Stimulated activated CD8-positive, alpha-beta memory T cell treated with anti-CD3 and anti-CD28 coated beads, Interleukin-12 subunit alpha, Interleukin-12 subunit beta, amount 100 ng/mL, for 4 hours (primary cell): ENCODE measurements at places on chromosomes 1 and 21.

DNA sequence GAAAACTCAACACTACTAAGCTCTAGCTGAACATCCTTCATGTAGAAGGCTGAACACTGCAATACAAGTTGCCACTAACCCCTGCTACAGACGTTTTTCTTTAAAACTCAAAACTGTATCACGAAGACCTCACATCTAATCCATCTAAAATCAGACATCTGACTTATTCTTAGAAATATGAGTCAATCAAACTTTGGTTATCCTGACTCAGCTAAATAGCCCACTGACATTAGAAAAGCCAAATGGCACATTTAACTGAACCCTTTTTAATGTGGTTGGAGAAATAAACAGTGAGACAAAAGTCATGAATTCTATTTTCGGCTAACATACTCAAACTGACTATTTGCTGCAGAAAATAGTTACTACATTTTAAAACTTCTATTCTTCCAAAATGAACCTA, 35.6 kb downstream of the WLS start:
- no peak for DNase-seq

GRCh38 chr1:15876357-15877055, 29.0 kb downstream of the SPEN start:
- no peak for DNase-seq

DNA sequence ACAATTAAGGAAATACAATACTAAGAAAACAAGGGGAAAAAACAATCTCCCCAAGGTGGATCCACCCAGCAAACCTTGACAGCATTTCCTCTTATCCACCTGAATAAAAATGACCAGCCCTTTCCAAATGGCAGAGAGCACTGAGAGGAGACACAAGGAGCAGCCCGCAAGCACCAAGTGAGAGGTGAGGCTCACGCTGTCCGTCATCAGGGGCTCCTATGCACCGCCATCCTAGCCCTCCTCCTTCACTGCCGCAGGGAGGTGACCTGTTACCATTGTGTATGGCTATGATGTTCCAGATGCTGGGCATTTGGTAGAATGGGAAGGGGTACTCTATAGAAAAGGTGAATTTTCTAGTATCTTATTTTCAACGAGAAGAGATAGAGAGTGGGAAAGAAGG, 31.2 kb upstream of the IL20 start:
- no peak for DNase-seq

GRCh38 chr21:33434770-33435360, 31.7 kb downstream of the IFNGR2 start:
- no peak for DNase-seq

GRCh38 chr1:241551759-241552638, 19.8 kb downstream of the KMO start:
- DNase-seq: peak; percentile 1

DNA sequence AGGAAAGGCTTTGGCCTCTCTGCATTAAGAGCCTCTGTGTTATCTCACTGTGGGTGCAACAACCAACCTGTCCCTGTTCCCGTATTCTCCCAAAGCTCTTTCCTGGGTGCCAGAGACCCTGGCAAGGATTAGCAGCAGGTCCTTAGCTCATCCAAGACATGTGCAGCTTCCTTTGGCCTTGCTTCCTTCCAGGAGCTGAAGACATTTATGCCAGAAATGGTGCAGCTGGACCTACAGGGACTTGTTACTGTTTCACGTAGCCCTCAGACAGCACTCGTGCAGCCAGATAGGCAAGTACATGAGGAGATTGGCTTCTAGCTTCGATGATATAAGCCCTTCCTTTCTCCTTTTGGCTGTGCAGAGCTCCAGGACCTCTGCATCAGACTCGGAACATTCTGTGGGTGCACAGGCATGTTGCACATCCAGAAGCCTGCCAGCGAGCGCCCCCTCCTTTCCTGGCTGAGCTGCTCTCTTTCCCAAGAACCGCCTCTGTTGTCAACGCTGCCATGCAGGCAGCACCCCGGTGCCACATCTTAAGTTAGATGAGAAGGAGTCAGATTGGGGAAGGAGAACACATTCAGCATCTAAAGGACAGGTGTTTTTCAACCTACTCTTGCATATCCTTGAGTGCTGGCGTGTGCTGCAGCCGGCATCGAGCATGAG, 284.5 kb upstream of the PLXNA2 start:
- no peak for DNase-seq

- no peak for DNase-seq
These were observed 11.0 kb downstream of the CAMK2N1 start for GRCh38 chr1:20474996-20475395.

DNA sequence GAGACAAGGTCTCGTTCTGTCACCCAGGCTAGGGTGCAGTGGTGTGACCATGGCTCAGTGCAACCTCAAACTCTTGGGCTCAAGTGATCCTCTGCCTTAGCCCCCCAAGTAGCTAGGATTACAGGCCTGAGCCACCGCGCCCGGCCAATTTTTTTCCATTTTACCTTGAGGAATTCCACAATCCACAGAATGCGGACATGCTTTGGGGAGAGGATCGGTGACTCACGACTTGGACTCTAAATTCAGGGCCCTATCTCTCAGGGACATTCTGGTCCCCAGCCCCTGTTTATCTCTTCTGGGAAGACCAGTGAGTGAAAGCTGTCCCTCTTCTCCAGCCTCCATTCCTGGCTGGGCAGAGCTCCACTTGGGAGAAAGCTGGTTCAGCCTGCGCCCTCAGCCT, 5.2 kb downstream of the PADI1 start:
- DNase-seq: no peak

DNA sequence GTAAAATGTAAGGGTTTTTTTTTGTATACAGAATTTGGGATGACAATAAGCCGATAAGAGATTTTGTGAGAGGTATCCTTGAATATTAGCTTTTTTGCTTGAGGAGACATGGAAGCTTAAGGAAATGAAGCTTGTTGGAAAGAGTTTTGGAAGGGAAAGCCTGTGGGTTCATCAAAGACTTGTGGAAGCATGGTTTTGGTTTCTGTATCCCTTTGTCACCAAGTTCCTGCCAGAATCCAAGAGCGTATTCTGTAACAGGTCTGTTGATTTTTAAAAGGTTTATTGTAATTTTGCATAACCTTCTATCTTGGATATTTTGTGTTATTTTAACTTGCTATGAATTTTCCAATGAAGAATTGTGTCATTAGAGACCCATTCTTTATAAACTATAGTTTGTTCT, 38.1 kb downstream of the TMED5 start:
- no peak for DNase-seq

- no peak for DNase-seq
These were observed 32.9 kb downstream of the RASAL2 start for GRCh38 chr1:178126741-178127185.

- no peak for DNase-seq
These were observed 361 bp downstream of the INSRR start for GRCh38 chr1:156858555-156858956.

- DNase-seq: no peak
These were observed 665.5 kb downstream of the PTPRU start for GRCh38 chr1:29901624-29902325.

- DNase-seq: no peak
These were observed 281.0 kb upstream of the DEPDC1 start for GRCh38 chr1:68777851-68778250.

- no peak for DNase-seq
These were observed 226.6 kb upstream of the KAZN start for GRCh38 chr1:14371771-14372497.

DNA sequence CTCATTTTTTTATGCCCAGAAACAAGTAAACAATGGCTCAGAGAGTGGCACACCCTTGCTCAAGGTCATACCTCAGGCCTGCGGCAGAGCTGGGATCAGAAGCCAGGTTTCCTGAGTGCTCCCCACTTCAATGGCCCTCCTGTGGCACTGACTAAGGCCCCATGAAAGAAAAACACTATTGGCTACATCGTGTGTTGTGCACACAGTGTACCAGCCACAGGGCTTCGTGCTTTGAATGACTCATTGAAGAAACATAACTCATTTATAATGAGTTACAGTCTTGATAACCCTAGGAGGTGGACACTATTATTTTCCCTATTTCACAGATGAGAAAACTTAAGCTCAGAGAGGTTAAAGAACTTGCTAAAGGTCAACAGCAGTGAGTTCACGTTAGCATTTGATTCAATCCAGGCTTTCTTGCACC, 91.2 kb downstream of the TRABD2B start:
- DNase-seq: no peak

- DNase-seq: no peak
These were observed 21.4 kb downstream of the SLC2A1 start for GRCh38 chr1:42937141-42937696.

GRCh38 chr1:89499320-89499719, 25.3 kb upstream of the LRRC8B start:
- DNase-seq: no peak

DNA sequence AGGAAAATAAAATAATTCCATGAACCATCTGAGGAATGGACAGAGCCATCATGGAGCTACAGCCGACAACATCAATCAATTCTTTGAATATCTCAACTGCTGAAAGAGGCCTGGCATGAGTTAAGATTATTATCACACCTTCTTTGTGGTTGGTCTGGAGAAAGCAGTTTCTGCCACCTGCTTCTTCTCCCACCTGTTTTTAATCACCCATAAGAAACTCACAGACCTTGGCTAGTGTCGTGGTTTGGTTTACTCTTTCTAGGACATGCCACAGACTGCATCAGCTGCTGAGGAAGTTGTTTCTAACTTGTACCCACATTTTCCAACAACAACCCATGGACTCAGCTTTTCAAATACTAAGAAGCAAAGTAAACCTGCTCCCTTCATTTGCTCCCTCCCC, 65.6 kb downstream of the NTPCR start:
- no peak for DNase-seq

- DNase-seq: no peak
These were observed 32.5 kb upstream of the SMYD2 start for GRCh38 chr1:214248311-214249085.

- no peak for DNase-seq
These were observed 143.9 kb downstream of the NOS1AP start for GRCh38 chr1:162213281-162213912.

DNA sequence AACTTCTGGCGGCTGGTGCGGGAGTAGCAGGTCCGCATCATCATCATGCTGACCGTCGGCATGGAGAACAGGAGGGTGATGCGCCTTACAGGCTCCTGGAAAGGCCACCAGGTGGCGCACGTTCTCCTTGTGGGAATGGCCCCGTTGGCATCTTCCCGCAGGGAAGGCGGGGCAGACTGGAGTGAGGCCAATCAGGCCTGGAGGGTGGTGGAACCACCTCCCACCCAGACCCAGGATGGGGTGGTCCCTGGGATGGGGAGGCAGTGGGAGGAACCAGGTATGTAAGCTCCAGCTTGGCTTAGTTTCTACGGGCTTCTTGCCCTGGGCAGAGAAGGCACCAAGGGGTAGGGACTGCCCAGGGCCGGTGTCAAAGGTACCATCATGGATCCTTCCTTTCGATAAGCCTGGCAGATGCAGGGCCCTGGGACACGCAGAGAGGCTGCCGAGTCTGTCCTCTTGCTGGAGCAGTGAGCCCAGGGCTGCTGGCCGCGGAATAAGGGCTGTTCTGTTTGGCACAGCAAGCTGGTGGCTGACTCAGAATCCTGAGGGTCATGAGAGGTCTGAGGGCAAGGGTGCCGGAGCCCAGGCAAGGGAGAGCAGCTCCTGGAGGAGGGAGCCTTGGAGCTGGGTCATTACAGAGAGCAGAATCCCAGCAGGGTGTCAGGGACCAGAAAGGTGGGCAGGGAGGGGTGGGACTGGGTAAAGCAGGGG, 8.7 kb upstream of the LGR6 start:
- DNase-seq: no peak

GRCh38 chr1:199269241-199269640, 630.4 kb downstream of the PTPRC start:
- no peak for DNase-seq

DNA sequence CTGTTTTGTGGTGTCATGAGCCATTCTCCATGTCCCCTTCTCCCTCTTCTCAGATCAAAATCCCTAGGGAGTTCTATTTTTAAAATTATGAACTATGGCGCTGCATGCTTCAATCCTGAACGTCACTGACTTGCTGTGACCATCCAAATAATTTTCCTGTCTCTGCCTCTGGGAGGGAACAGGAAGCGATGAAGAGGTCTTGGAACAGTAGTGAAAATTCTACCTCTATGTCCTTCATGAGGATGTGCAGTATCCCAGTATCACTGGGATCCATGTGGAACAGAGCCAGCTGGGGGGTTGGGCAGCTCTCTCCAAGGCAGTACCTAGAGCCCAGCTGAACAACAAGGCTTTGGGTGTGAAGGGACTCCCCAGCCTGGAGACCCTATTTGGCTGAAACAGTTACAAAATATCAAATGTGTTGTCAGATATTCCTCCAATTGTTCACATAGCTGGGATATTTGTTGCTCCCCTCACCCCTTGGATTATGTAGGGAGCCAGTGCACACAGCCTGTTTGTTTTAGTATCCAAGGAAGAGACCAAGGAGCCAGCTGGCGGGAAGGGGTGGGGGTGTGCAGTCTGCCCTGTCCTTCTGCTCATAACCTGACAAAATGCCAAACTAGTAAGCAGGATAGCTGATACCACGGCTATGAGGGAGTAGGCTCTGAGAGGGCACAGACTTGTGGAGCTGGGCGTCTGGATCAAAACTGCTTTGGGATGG, 7.6 kb downstream of the DCLRE1B start:
- DNase-seq: no peak

DNA sequence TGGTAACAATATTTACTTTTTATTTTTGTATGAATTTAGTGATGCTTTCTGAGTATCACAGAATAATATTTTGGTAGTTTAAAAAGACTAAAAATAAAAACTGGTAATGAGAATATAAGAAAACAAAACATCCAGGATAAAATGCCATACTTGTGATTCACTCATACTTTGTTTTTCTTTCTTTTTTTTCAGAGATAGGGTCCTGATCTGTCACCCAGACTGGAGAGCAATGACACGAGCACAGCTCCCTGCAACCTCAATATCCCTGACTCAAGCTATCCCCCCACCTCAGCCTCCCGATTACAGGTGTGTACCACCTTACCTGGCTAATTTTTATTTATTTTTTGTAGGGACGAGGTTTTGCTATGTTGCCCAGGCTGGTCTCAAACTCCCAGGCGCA, 64.2 kb upstream of the ADAM30 start:
- DNase-seq: no peak

DNA sequence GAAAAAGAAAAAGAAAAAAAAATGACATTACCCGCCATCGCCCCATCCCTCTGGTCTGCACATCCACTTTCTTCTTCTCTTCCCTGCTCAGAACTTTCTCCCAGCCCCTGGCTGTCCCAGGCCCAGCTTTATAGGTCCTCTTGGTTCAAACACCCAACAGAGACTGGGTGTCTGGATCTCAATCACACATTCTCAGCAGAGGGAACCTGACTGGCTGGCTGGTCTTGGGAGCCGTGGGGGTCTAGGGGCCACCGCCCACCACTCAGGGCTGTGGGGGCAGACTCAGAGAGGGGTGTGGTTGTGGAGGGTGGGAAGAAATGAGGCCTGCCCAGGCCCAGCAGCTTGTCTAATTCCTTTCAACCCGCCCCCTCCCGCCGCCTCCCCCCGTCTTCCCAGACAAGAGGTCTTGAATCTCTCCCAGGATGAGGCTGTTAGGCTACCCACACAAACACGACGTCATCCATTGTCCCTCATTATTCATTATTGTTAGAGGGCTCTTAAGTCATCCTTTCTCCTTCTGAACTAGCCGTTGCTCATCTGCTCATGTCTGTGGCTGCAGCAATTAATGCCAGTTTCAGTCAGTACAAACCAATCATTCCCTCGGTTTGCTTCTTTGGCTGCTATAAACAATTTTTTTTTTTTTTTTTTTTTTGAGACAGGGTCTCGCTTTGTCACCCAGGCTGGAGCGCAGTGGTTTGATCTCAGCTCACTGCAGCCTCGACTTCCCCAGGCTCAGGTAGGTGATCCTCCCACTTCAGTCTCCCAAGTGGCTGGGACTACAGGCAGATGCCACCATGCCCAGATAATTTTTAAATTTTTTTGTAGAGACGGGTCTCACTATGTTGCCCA, 40.6 kb upstream of the CLIC4 start:
- DNase-seq: no peak

GRCh38 chr1:44759077-44759476, 16.3 kb upstream of the RPS8 start:
- no peak for DNase-seq
